Astrocyte of the hippocampus (primary cell): ENCODE measurements at places on chromosomes 11 and 22.

DNA sequence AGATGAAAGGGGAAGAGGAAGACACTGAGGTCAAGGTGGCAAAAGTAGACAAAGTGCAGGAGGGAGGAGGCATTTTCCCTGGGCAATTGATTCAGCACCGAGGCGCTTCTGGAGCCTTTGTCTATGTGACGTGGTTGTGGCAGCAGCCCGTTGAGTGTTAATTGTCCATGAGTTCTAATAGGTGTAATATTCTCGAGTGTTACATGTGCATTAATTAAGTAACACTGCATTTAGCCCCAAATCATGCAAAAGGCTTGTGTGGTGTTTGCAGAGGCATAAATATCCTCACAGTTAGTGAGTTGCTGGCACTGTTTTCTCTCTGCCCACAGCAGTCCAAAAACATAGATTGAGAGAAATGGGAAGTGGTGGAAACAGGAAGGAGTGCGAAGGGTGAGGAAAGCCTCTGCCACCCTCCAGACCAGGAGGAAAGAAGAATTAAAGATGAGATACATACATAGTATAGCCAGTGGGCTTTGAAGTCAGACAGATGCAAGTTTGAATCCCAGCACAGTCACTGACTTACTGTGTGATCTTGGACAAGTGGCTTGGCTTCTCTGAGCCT, 361.2 kb downstream of the MN1 start:
- no peak for DNase-seq

DNA sequence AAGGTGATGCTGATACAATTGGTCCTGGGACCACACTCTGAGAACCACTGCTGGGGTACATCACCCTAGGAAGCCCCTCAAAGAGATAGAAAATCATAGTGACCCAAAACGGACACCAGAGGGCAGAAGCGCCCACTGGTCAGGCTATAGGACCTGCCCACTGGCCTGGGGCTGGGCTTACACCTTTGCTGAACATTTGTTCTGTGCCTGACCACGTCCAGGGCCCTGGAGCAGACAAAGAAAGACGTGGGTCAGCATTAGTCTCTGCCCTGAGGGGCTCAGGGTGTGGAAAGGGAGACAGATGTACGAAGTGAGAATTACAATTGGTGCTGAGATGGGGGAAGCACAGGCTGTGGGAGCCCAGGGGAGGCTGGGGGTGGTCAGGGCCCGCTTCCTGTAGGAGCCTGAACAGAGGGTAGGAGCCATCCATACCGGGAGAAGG, 14.4 kb upstream of the SERPINH1 start:
- peak; percentile 87 for DNase-seq

GRCh38 chr11:117316197-117316961, at the start of gene BACE1:
BACE1 (minus strand) TSS chr11:117316256; CDS start chr11:117315795, 461 bp downstream.
- DNase-seq: peak; percentile 94

DNA sequence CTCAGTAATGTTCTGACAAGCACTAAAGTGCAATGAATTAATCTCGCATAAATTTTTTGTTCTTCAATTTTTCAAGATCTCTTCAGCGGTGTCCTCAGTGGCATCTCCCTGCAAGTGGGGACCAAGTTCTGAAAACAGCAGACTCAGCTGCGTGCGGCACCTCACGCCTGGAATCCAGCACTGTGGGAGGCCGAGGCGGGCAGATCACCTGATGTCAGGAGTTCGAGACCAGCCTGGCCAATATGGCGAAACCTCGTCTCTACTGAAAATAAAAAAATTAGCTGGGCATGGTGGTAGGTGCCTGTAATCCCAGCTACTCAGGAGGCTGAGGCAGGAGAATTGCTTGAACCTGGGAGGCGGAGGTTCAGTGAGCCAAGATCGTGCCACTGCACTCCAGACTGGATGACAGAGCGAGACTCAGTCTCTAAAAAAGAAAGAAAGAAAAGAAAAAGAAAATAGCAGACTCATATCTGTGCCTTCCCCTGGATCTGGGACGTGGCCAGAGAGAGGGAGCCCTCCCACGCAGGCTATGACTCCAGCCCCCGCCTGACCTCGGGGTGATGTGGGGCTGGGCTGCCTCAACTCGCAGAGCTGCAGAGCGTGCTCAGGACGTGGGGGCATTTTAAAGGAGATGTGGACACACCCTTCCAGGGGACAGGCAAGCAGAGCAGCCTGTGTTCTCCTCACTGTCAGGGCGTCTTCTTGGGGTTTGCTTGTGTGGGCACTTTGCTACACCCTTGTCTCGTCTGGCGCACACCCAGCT, 346.6 kb downstream of the BRD1 start:
- DNase-seq: no peak

- DNase-seq: no peak
Measured at GRCh38 chr22:26271427-26271826, 102.2 kb downstream of the SEZ6L start.

DNA sequence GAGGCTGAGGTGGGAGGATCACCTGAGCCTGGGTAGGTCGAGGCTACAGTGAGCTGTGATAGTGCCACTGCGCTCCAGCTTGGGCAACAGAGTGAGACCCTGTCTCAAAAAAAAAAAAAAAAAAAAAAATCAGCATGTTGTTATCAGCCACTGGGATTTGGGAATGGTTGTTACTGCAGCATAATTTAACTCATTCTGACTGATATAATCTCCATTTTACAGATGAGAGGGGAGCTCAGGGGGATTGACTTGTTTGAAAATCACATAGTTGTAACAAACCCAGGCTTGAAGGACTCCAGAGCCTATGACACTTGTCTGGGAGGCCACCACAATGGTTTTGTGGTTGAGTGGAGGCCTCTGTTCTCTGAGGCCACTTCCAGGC, 3.0 kb upstream of the SEPTIN3 start:
- DNase-seq: no peak

DNA sequence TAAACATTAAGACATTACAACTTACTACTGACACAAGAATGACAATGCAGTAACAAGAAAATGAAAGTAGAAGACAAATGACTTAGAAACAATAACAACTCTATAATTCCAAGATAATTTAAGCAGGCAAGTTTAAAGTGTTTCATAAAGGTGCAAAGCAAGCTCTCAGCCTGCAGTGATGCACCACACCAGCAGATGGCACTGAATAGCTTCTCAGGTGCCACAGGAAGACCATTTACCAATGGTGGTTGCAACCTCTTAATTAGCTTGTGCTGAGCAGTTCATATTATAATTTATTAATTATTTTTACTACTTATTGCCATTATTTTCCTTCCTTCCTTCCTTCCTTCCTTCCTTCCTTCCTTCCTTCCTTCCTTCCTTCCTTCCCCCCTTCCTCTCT, 60.6 kb downstream of the NXPE2 start:
- peak; percentile 68 for DNase-seq

DNA sequence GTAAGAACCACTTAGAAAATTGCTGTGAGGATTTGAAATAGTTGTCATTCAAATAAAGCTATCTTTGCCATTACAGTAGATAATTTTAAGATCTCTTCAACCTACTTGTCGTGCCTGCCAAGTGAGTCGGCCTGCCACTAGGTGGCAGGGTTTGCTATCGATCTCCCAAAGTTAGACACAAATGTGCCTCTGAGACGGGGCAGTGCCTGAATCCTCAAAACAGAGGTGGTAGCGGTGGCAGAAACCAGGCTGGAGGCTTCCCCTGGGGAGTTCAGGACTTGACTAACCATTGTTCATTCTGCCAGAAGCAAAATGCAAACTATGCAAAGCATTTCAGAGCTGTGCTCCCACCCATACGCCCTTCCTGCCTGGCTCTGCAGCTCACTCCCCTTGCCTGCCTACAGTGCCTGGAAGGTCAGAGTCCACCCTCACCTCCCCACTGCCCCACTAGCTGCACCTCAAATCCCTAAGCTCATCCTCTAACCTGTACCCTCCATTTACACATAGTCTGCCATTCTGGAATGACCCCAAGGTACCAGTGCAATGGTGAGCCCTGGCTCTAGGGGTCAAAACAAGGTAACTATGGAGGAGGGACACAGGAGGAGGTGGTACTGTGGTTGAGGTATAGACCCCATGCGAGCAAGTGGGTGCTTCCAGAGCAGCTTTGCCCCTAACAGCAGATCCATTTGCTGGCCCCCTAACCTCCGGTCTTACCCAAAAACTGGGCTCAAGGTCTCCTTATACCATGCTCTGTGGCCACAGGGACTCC, 82.1 kb downstream of the C11orf58 start:
- DNase-seq: peak; percentile 90

DNA sequence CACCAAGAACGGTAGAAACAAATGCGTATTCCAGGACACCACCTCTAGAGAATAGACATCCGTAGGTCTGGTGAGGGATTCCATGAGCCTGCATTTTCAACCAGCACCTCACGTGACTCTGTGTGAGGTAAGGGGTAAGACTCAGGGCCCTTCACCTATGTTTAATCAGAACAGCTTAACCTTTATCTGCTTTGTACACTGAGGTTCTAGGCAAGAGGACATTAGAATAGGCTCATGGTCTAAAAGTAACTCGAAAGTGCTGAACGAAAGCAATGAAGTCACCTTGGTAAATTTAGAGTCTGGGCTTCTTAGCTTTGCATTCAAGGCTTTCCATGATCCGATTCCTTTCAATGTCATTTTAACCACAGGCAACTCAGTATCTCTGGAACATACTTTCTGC, 270.5 kb upstream of the CADM1 start:
- no peak for DNase-seq

GRCh38 chr22:32080904-32081303, 37.8 kb downstream of the SLC5A1 start:
- DNase-seq: peak; percentile 55

DNA sequence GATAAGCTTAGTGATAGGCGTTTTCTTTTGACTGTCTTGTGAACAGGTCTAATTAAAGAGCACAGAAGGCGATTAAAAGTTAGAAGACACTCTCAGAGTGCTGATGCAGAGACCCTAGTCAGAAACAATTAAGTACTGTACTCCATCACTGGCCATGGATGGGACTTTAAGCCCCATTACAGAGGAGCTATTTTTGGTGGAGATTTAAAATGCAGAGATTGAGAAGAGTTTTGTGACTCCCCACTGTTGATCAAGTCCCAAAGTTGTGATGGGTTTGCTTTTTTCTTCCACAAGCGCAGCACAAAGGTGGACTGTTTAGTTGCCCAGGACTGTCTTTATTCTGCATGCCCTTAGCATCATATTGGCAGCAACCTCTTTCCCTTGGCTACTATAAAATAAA, 978 bp downstream of the LUZP2 start:
- DNase-seq: no peak

DNA sequence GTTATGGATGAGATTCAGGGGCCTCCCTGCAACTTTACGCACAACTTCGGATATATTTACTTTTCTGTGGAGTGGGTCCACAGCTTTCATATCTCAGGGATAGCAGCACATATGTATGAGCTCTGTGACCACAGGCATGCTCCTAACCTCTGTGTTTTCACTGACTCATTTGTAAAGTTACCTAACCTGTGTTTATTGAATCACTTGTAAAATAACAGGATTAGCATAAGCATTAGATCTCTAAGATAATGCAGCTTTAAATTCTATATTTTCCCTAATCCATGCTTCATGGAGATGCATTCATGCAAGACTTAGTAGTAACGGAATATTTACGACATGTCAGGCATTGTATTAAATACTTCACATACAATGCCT, 47.9 kb upstream of the DDI1 start:
- DNase-seq: peak; percentile 63

DNA sequence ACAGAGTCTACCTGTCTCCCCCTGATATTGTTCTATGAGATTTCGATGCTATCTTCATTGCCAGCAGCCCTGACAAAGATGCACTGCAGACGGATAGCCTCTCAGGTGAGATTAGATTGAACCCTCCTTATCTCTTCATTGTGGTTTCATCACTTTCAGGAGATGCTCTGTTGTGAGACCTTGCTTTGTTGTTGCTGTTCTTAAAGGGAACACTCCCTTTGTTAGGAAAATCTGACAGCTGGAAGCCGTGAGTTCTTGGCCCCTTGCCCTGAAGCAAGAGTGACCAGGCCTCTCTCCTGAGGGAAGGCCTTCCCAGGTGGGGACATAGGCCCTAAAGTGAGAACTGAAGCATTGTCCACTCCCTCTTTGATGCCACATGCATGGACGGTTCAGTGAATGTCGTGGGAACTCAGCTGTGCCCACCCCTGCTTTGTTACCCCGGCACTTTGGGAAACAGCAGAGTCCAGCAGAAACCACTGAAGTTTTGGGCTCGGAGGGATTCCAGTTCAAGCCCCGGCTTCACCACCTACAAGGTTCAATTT, 976.1 kb downstream of the TBC1D22A start:
- DNase-seq: no peak

- peak; percentile 72 for DNase-seq
Measured at GRCh38 chr11:36478700-36479329, 31.3 kb downstream of the TRAF6 start.

DNA sequence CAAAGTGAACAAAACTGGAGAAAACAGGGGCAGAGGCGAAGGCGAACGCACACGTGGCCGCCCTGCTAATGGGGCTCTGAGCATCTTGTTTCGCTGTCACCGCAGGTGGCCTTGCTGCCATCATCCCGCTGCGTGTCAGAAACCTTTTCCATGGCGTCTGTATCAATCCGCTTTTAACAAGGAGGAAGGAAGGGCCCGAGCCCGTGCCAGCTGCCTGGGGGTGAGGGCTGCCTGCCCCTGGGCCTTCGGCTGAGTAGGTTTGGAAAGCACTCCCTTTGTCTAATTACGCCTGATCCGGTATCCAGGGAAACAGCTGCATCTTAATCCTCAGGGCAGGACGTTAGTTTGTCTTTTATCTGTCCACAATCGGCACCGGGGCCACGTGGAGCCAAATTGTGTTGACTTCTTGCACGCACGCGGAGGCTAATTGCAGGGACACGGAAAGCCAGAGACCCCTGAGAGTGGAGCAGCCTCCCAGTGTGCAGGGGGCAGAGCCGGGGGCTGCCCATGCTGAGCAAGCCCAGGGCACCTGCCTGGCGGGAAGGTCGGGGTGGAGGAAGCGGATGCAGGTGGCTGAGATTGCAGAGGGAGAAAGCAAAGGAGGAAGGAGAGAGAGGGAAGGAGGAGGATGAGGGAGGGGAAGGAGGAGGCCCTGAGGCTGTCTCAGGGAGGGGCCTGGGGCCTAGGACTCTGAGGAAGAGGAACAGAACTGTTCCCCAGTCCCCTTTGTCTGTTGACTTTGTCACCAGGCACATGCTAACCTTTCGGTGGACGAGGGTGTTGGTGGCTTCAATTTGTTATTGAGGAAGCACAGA, 19.2 kb upstream of the TH start:
- DNase-seq: no peak

GRCh38 chr11:65425971-65426838, 3.6 kb downstream of the NEAT1 start:
- DNase-seq: peak; percentile 65

GRCh38 chr11:69981119-69981784, 96.9 kb upstream of the ANO1 start:
- no peak for DNase-seq

GRCh38 chr22:45656577-45656976, 15.1 kb upstream of the ATXN10 start:
- no peak for DNase-seq
